ENCODE measurements at places on chromosomes 11 and 22.

- no peak for DNase-seq
These were observed 328.1 kb downstream of the BRD1 start for GRCh38 chr22:49499433-49500075.

DNA sequence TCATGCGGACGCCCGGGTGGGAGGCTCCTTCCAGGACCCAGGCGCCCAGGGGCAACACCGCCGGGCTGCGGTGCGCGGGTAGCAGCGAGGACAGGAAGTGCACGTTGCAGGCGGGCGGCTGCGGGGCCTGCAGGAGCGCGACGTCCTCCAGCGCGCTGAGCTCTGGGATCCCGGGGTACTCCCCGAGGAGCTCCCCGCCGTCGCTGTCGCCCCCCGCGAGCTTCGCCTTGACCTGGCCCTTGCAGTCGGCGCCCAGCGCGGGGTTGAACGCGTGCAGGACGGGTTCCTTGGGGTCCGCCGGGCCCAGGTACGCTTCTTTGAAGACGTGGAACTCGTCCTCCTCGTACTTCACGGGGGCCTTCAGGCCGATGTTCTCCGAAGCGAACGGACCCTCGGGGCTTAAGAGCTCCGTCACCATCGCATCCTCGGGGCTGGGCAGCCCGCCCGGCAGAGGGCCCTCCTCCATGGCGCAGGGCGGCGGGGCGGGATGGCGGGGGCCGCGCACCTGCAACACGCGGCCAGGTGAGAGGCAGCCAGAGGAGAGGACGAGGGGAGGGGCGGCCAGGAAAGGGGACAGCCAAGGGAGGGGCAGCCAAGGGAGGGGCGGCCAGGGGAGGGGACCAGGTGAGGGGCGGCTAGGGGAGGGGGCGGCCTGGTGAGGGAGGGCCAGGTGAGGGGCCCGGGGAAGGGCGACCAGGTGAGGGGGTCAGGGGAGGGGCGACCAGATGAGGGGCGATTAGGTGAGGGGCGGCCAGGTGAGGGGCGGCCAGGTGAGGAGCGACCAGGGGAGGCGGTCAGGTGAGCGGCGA is 921 bp downstream of the TESMIN start:
- DNase-seq: no peak

DNA sequence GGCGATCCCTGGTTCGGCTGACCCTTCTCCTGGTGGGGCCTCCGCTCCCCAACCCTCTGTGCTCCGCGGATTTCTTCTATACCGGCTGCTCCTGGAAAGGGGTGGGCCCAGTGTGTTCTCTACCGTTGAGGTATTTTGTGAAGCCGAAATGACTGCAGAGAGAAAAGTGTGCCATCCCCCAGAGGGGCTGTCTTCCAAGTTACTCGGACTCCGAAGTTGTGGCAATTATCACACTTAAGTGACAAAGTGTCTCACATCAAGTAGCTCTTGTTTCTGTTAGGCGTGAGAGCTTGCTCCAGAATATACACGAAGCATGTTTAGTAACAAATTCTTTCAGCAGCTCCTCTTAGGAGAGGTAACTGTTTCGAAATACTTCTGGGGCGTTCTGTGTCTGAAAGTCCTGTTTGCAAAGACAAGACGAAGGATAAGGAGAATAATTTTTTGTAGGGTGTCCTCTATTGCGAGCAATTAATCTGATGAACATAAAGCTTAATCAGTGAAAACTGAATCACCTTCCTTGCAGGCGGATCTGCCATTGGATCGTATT is 434 bp downstream of the XPNPEP3 start:
- DNase-seq: no peak

DNA sequence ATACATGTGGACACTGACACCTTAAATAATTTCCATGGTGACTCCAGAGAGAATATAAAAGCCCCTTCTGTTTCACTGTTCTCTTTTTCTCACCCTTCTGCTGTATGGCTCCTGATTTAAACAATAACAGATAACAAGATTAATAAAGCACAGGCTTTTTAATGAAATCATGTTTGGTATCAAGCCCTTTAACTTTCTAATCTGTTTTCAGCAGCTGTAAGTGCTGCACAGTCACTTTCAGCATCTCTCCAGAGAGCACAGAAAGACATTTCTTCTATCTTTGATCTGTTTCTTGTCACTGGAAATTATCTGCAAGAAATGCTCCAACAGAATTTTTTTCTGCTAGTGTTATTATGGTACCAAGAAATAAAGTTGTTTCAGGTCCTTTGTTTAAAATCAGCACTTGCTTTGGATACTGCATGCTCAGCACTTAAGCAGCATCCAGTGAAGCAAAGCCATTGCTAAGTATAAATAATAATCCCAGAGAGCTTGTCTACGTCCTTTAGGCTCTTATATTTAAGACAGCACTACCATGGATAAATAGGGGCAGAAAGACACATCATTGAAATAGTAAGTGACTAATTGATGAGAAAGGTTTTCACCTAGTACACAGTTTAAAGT is 134.2 kb upstream of the CARD18 start:
- no peak for DNase-seq

GRCh38 chr11:14641801-14642200 is 1.8 kb upstream of the PDE3B start:
- DNase-seq: no peak

DNA sequence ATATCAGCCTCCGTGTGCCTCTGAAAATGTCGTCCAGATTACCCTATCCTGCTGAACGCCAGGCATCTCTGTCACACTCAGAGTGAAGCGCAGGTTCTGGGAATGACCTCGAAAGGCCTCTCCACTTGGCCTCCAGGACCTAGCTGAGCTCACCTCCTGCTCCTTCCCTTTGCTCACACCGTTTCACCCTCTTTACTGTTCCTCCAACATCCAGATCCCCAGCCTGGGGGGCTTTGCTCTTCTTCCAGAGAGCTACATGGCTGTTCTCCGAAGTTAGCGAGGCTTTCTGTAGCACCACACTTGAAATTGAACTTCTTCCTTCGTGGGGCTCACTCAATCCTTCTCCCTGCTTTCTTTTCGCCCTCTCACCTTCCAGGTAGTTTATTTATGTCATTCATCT is 27.9 kb downstream of the GLB1L2 start:
- DNase-seq: no peak

DNA sequence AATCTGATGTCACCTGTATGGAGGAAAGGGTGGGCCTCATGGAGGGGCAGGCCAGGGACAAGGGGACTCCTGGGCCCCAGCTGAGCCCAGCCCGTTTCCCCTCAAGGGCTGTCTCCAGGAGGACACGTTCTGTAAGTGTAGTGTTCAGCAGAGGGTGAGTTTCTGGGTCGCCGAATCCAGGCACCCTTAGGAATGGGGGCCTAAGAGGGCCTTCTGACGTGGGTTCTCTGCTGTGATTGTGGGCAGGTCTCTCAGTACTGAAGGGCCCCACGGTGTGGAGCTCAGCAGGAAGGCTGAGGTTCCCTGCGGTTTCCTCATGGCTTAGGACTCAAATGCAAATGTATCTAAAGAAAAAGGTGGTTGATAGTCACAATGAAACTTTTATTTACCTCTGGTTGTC is 6.5 kb downstream of the PTDSS2 start:
- DNase-seq: no peak

- no peak for DNase-seq
These were observed 223.6 kb downstream of the SWAP70 start for GRCh38 chr11:9887472-9887871.

- no peak for DNase-seq
These were observed 53.0 kb upstream of the RDX start for GRCh38 chr11:110349138-110349996.

DNA sequence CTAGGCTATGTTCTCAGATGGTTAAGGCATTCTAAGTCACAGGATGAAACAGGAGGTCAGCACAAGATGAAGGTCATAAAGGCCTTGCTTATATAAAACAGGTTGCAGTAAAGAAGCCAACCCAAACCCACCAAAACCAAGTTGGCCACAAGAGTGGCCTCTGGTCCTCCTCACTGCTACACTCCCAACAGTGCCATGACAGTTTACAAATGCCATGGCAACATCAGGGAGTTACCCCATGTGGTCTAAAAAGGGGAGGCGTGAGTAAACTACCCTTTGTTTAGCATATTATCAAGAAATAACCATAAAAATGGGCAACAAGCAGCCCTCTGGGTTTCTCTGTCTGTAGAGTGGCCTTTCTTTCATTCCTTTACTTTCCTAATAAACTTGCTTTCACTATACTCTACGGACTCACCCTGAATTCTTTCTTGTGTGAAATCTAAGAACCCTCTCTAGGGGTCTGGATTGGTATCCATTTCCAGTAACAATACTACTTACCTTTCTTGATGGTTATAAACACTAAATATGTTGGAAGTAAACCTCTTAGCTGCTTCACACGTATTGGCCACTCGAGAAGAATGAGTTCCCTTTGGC is 1237.9 kb downstream of the FAM181B start:
- DNase-seq: no peak

GRCh38 chr11:8018484-8019313 is 31.6 kb downstream of the EIF3F start:
- peak; percentile 91 for DNase-seq

GRCh38 chr11:25628030-25628429 is 703.9 kb upstream of the ANO3 start:
- DNase-seq: no peak

DNA sequence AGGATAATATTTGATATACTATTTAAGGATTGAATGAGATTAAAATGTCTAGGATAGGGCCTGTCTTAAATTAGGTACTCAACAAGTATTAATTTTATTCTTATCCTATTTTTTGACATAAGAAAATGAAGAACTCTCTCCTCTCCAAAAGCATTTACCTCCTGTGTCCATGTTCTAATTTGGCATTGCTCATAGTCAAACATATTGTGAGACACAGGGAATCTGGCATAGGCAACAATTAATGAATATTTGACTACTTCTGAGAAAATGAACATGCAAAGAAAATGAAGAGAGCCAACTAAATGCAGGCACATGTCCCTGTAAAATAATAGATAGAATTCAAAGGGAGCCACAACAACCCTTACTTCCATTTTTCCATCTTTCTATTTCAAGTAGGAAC is 198.5 kb upstream of the C11orf87 start:
- no peak for DNase-seq

- no peak for DNase-seq
These were observed 5.4 kb downstream of the IZUMO1R start for GRCh38 chr11:94309757-94310156.

GRCh38 chr11:83689144-83689780 is 403.1 kb upstream of the CCDC90B start:
- no peak for DNase-seq

- DNase-seq: no peak
These were observed 2.0 kb upstream of the JAML start for GRCh38 chr11:118226781-118227180.

GRCh38 chr11:125552927-125553326 is 16.4 kb upstream of the EI24 start:
- DNase-seq: no peak

DNA sequence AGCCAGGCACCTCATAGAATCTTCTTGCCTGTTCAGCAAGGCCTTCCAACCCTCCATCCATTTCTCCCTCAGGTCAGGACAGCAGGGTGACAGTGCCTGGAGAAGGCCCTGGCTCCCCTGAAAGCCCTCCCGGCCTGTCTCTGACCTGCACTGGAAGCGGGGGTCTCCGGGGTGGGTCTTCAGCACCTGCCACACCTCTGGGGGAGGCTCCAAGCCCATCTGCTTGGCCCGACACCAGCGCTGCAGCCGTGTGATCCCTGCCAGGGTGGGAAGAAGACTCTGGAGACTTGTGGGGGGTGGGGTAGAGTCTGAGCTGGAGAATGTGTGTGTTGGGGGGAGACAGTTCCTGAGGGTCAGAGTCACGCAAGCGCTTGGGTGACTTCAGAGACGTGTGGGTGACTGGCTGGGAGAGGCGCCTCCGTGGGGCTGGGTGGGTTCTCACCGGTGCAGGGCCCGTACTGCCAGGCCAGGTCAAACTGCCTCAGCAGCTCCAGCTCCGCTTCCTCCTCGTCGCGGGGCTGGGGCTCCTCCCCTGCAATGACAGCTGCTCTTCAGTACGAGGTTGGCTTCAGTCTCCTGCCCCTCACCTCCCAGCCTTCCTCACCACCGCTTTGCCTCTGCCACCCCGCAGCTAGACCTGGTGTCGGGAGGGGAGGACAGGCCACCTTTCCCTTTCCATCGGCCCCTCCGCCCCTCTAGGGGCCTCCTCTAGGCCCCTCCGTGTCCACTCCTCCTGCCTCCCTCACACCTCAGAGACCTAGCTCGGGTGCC is 615 bp downstream of the POLD4 start:
- DNase-seq: peak; percentile 33

DNA sequence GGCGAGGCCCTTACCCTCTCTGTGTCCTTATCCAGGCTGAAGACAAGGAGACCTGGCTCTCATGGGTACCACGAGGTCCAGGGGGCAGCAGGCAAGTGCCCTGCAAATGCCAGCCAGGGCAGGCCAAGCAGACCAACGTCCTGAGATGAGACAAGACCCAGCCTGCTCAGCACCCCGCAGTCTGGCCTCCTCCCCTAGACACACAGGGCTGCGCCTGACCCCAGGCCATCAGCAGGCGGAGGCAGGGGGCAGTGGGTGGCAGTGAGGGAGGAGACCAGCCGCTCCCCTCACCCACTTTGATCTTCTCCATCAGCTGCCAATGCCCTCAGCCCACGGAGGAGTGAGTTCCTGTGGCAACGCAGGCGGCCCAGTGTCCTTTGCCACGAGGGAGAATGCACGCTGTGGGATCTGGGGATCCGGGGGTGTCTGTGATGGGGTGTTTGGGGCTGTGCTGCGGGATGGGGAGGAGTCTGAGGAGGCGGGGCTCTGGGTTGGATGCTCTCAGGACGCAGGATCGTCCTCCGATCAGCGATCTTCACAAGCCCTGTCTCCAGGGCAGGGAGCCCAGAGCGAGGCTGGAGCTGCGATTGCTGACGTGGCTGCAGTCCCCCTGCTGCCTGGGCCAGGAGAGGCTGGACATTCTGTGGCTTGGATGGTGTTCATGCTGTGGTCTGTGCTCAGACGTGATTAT is 30.5 kb upstream of the PPARA start:
- peak; percentile 91 for DNase-seq

DNA sequence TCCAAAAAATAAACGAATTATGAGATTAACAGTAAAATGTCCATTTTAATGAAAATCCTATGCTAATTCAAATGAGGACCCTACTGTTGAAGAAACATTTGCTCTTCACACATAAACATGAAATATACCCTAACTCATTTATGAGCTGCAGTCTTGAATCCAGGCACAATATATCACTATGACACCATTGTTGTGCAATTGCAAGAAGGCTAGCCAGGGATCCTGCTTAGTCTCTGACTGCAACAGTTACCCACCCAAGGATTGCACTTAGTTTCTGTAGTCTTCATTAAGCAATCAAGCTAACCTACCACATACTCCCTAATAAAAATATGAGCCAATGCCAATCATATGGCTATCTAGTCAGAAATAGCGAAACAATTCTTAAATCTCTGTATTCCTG is 981.0 kb upstream of the FAT3 start:
- no peak for DNase-seq

DNA sequence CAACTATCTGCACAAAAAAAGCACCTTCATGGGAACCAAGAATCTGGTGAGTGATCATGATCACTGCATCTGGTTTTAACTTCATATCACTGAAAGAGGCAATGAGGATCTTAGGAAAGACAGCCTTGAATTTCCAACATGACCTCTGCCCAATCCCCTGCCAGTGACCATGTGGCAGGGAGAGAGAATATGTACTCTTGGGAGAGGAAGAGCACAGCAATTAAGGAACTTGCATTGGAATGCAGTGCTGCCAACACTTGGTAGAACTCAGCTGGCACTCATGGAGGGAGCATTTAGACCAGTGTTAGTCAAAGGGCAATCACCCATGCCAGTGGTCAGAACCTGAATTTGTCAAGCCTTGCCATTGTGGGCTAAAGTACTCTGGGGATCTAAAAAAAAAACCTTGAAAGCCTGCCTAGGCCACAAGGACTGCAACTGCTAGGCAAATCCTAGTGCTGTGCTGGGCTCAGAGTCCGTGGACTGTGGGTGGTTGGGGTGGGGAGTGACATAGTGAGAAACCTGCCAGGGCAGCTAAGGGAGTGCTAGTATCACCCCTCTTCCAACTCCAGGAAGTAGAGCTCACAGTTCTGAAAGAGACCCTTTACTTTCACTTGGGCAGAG is 23.1 kb downstream of the JRKL start:
- DNase-seq: no peak
